ENCODE measurements at places on chromosomes 5 and 9. TPM values are rescaled to one million over a fixed set of nuclear protein-coding genes. Genes with fewer than 3 reads are reported as not detected.

NDOR1 gene
- 5.2 TPM for total RNA-seq

TTC39B gene
- 5.9 TPM for total RNA-seq

IFNB1 gene
- not detected for total RNA-seq

OLFM1 gene
- total RNA-seq, result 23.4 TPM

NCS1 gene
- total RNA-seq, result 44.6 TPM

TRMO gene
- total RNA-seq, result 15.6 TPM

SPINK6 gene
- total RNA-seq, result not detected
